ENCODE measurements at places on chromosomes 2 and 18.
A peak's percentile ranks its signal among the peaks of the same experiment; 100 is the strongest.

DNA sequence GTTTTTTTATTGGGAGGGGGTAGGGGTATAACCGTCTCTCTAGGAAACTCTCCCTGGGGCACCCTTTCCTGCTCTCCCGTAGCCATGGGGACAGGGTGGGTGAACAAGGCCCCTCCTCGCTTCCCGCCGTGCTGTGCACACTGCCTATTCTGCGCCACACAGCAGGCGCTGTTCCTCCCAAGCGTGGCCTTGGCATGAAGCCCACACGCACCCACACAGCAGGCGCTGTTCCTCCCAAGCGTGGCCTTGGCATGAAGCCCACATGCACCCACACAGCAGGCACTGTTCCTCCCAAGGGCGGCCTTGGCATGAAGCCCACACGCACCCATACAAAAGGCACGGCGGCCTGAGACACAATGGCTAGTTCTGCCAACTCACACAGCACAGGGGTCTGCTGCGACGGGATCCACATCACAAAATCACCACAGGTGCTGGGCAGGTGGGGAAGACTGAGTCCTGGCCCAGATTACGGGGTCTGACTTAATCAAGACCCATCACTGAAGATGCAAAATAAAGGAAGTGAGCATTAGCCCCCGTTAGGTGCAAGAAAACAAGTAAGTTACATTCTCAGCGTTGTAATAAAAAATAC is 46.6 kb upstream of the TPO start:
- DNase-seq: no peak

- no peak for DNase-seq
These were observed 14.9 kb upstream of the KCNS3 start for GRCh38 chr2:17863539-17863938.

DNA sequence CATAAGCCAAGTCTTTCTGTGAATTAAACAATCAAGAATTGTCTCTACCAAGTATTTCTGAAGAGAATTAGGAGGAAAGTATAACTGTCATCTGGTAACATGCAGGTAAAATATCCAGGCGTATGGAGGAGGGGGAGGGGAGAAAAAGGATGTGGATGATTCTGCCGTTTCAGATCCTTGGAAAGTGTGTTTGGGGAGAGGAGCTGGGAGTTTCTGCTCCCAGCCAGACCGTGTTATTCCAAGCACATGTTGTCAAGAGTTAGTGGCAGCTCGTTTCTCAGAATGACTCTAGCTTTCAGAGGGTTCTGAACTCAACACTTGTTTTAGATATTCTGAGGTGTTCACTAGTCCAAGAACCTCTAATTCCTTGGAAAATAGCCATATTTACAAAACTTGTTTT is 137.6 kb downstream of the FAM124B start:
- DNase-seq: no peak

DNA sequence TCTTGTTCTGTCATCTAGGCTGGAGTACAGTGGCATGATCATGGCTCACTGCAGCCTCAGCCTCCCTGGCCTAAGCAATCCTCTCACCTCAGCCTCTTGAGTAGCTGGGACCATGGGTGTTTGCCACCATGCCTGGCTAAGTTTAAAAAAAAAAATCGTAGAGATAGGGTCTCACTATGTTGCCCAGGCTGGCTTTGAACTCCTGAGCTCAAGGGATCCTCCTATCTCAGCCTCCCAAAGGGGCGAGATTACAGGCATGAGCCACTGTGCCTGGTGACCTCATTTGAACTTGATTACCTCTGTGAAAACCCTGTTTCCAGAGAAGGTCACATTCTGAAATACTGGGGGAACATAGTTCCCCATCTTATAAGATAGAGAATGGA is 190.3 kb downstream of the NEDD4L start:
- DNase-seq: no peak

GRCh38 chr18:62329691-62330454 is 4.8 kb downstream of the TNFRSF11A start:
- peak; percentile 7 for DNase-seq

GRCh38 chr18:26516964-26517363 is 31.4 kb downstream of the KCTD1 start:
- no peak for DNase-seq

DNA sequence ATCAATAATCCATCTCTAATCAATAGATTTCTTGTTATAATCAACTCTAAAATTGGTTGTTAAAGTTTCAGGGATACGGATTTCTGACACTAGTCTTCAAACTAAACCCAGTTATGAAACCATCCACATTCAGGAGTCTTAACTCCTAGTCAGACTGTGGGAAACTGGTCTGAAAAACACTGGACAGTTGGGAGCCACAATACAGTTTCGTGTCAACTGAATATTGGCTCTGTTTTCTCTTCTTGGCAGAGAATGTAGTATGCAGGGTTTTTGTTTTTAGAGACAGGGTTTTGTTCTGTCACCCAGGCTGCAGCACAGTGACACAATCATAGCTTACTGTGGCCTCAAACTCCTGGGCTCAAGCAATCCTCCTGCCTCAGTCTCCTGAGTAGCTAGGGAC is 123.1 kb downstream of the RTTN start:
- no peak for DNase-seq

GRCh38 chr2:23312996-23313606 is 71.9 kb upstream of the KLHL29 start:
- peak; percentile 19 for DNase-seq

DNA sequence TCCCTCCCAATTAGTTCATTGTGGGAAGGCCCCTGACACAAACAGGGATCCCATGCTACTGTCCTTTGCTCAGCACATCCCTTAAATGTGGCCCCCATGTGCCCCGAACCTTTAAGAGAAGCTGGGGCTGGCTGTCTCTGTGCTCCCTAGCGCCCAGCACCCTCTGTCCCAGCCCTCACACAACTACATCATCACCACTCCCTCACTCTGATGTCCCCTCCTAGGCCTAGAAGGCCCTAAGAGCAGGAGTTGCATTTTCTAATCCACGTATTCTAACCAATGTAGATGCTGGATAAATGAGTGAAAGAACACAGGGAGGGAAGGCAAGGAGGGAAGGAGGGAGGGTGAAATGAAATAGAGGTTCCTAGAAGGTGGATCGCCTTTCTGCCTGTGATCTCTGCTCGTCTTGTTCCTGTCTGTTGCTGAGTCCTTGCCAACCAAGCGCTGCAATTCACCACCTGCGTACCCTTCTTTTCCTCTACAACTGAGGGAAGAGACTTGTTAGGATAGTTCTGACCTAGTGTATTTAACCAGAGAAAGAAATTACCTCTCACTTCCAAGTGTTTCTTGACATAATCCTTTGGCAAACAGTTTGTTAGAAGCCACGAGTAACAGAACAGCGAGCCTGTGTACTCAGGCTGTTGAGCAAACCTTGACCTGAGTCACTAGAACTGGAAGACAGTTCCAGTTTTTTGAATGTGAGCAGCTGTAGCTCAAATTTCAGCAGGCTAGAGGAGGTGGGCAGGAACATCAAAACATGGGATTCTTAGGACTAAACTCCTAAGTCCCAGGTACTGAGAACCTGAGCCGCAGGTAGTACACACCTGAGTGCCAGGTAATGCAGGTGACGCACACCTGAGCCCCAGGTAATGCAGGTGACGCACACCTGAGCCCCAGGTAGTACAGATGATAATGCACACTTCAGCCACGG is 181.5 kb upstream of the ID2 start:
- peak; percentile 20 for DNase-seq

- DNase-seq: peak; percentile 77
These were observed 74.1 kb downstream of the TLK1 start for GRCh38 chr2:171086352-171087290.

GRCh38 chr18:58362829-58363271 is 266.0 kb downstream of the ALPK2 start:
- no peak for DNase-seq

DNA sequence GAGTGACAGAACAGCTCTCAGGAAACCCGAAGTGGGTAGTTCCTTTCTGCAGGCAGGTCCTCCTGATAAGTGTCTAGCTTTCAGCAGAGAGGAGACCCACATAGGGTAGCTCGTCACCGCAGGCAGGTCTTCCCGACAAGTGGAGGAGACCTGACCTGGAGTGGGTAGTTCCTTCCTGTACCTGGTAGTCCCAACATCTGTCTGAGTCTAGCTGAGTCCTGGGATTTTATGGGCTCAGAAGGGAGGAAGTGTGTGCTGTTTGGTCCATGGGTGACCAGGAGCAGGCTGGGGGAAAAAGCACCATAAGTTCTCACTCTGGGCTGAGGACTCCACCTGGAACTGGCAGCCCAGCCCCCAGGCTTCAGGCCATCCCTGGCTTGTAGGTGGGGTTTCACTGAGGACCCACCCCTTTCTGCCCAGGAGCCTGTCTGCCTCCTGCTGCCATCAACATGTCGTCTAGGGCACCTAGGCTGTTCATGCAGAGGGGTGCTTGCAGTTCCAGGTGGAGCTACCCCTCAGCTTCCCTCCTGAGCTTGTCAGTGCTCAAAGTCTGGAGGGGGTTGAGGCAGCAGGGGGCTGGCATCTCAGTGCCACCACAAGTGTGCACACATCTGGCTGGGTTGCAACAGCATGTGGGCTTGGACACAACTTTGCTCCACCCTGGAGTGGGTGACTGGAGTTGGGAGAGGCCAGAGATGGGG is 9.4 kb downstream of the DYSF start:
- no peak for DNase-seq

DNA sequence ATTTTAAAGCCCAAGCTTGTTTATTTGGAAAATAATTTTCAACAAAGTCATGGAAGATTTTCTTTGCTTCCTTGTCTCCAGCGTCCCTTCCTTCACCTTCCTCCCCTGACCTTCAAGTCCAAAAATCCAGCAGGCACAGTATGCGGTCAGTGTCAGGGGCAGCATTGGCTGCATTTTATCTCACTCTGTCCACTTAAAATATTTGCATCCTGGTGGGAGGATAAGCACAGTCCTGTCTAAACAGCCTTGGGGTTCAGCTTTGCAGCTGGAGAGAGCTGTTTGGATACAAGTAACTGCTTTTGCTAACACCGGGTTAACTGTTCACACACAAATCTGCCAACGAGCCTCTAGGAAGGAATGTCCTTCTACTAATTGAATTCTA is 318.1 kb downstream of the PDE11A start:
- DNase-seq: no peak

DNA sequence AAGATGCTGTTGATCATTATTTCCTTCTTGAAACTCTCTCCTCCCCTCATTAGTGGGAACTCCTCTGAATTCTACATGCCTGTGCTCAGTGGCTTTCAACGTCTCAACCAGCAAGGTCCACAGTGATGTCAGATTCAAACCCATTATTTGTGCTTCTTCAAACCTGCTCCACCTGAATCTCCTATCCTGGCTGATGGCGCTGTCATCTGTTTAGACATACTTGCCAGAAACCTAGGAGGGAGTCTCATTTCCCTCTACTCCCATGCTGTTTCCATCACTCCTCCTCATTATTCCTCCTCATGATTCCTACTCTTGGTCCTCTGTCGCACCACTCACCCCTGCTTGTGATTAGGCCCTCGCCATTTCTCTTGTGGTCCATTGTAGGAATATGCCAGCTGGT is 2.9 kb upstream of the LPIN2 start:
- no peak for DNase-seq

- DNase-seq: peak; percentile 88
These were observed 68.4 kb upstream of the CTDP1 start for GRCh38 chr18:79611040-79611681.

DNA sequence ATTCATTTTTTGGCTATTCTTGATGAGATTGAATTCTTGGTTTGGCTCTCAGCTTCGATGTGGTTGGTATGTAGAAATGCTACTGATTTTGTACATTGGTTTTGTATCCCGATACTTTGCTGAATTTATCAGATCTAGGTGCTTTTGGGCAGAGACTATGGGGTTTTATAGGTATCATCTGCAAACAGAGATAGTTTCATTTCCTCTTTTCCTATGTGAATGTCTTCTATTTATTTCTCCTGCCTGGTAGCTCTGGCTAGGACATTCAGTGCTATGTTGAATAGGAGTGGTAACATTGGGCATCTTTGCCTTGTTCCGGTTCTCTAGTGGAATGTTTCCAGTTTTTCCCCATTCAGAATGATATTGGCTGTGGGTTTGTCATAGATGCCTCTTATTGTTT is 5.5 kb upstream of the TACR1 start:
- DNase-seq: no peak

GRCh38 chr2:40434731-40435271 is 17.1 kb downstream of the SLC8A1 start:
- DNase-seq: peak; percentile 91

DNA sequence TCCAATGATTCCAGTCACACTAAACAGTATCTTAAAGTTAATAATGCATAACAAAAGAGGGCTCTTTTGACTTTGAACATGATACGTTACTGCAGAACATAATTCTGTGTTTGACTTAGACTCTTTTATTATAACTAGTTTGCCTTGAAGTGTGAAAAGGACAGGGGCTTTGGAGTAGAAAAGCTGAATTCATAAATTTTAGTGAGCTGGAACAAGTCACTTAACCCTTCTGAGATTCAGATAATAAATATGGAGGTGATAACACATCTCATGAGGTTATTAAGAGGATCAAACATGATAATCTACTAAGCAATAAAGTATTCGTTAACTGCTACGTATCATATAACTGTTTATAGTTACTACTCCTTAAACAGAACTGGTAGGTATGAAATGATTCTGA is 44.7 kb upstream of the FLACC1 start:
- no peak for DNase-seq

DNA sequence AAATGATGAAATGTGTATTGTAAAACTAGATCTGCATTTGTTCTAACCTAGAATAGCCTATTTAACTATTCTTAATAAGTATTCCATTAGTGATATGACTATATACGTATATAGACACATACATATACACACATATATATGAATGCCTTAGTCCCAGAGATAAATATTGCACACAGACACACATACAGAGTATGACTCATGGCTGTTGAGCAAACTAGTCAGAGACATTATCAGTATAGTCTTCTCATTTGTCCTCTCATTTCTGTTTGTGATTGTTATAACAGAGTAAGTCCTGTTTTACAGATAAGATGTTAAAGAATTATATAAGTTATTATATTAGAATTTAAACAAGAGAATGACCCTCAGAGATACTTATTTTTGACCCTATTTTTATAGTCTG is 202.5 kb downstream of the CCDC102B start:
- peak; percentile 20 for DNase-seq

DNA sequence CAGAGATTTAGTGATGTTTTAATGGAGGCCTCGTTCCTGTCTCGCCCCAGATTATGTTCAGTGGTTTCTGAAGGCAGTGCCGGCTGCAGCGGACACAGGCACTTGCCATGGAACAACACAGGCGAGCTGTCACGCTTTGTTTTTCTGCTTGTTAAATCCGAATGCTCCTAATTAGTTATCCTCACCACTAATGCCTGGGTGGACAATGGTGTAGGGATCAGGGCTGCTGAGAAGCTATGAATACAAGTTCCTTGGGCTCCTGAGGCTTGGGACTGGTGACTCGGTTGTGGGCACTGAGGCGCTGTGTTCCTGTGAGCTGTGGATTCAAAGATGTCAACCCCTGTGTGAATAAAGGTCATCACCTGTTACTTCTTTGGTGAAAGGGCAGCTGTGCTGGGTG is 123.5 kb downstream of the PLEKHM3 start:
- no peak for DNase-seq

DNA sequence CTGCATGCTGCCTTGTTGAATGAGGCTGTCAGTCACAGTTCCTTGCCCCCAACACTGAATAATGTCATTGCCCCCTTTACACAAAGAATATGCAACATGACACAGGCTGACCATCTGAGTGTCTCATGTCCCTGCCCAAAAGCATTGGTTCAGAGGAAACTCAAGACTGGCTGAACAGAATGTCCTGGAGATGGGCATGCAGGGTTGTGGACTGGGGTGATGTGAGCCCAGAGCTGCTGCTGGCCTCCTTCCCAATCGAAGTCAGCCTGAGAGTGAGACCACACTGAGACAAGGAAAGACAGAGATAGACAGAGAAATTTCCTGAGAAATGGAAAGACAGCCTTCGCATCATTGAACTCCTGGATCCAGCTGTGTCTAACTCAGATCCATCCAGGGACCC is 110.1 kb downstream of the PID1 start:
- no peak for DNase-seq
